NCI-H187 (cell line): ENCODE measurements at places on chromosomes 6 and 20.
A peak's percentile ranks its signal among the peaks of the same experiment; 100 is the strongest.

GRCh38 chr6:4974962-4975361, 28.9 kb downstream of the RPP40 start:
- DNase-seq = no peak

- peak; percentile 2 for DNase-seq
Observed at GRCh38 chr20:15834857-15835256, 738.4 kb downstream of the KIF16B start.

GRCh38 chr6:55009131-55009530, 162.6 kb downstream of the FAM83B start:
- no peak for DNase-seq

GRCh38 chr6:87690441-87690840, 11.6 kb downstream of the AKIRIN2 start:
- DNase-seq = no peak
